GM13976 (cell line): ENCODE measurements at places on chromosomes 13 and 19.

DNA sequence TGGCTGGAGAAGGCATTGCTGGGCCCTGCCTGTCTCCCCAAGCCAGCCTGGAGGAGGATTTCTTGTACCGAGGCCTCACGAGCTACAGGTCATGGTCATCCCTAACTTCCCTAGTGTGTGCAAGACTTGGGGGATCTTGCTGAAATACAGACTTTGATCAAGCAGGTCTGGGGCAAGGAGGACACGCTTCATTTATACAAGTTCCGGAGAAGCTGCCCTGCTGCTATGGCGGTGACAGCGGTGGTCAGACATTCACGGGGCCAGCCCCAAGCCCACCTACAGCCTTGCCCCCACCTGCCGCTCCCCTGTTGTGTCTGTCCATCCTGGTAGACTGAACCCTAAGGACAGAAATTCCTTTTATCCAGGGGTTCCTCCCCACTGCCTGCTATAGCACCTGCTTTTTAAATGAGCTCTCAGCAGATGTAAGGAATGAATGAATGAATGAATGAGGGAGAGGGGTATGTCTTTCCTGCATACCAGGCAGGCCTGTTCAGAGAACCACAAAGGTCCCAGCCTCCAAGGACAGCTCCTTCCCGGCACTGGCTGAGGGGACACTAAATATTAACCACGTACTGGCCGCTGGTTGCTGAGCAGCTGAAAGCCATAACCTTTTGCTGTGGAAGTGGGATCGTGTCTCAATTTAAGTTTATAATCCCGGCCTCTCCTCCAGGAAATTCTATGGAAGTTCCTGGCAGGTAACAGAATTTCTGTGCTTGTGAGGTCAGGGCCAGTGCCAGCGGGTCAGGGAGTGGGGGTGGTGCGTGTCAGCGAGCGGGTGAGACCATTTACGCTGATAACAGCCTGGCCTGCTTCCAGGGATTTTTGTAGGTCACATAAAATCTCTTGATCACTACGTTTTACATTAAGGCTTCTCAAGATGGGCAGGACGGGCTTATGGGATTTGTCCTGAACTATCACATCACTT lies 27.1 kb downstream of the TSSK6 start:
- DNase-seq: no peak

DNA sequence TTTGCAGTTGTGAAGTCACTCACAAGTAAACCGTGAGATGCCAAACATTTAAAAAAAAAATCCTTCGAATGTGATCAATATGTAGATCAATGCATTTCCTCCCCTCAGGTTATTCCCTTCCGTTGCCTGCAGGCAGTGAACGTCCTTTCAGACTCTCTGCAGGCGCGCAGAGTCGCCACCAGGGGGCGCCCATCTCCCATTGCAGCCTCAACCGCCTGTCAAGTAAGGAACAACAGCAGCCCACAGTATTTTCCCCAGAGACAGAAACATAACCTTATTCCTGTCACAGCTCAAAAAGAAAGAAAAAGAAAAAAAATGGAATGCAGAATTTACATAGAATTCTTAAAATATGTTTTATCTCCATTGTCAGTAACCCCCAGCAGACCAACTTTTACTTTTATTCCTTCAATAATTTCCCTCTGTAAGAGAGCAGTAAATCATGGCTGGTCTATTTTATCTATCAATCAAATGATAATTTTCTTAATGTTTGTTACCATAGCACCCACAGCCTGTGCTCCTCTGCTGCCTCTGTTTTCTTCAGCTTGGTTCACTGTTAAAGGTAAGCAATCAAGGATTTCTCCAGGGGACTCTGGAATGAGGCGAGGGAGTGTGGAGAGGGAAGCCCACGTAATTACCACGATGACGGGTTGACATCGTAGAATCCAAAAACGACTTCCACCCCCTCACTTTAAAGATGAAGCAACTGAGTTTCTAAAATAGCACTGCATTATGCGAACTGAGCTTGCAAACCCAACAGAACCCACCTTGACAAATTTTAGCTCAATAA lies 637.6 kb upstream of the ARGLU1 start:
- DNase-seq: peak; percentile 73

DNA sequence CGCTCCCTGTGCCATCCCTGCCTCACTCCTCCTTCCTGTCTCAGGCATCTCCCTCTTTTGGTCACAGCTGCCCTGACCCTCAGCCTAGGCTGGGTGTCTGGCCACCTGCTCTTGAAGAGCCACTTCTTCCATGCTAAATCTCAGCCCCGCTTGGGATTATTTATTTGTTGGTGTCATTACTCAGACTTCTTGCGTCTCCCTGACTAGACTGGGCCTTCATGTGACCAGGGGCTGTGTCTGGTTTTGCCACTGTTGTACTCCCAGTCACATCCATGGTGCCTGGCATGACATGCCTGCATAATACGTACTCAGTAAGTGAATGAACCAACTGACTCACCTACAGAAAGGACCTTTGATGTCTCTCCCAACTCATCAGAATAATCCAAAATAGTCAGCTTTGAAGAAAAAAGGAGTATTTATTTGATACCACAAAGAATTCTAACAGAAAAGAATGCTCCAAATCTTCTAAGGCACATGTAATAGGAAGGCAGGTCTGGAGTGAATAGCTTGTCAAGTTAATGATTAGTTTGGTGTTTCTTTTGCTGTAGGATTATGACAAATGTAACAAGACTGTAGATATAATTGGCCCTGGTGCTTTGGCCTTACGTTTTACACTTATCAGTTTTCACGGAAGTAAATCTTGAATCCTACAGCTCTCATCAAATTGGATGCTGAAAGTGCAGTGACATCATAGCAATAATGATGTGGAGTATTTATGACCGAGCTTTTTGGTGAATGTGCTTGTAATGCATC lies 84.0 kb downstream of the ALOX5AP start:
- no peak for DNase-seq

DNA sequence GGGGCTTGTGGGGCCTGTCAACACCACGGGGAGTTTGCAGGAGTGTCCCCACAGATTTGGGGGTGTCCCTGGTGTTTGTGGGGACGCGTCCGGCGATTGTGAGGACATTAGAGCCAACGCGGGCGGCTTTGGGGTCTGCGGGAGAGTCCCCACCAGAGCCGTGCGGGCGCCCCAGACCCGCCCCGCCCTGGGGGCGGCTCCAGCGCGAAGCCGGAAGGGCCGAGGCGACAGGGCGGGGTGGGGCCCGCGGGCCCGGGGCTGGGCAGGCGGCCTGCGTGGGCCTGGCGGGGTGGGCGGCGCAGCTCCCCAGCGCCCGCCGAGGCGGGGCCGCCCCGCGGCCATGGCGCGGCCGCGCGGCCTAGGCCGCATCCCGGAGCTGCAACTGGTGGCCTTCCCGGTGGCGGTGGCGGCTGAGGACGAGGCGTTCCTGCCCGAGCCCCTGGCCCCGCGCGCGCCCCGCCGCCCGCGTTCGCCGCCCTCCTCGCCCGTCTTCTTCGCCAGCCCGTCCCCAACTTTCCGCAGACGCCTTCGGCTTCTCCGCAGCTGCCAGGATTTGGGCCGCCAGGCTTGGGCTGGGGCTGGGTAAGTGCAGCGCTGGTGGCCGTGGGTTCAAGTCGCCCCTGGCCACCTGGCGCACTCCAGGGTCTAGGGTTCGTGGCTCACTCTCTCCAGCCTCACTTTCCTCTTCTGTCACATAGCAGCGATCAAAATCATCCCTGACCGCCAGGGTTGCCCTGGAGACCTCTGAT lies 10.3 kb downstream of the PDE4A start:
- DNase-seq: peak; percentile 85

DNA sequence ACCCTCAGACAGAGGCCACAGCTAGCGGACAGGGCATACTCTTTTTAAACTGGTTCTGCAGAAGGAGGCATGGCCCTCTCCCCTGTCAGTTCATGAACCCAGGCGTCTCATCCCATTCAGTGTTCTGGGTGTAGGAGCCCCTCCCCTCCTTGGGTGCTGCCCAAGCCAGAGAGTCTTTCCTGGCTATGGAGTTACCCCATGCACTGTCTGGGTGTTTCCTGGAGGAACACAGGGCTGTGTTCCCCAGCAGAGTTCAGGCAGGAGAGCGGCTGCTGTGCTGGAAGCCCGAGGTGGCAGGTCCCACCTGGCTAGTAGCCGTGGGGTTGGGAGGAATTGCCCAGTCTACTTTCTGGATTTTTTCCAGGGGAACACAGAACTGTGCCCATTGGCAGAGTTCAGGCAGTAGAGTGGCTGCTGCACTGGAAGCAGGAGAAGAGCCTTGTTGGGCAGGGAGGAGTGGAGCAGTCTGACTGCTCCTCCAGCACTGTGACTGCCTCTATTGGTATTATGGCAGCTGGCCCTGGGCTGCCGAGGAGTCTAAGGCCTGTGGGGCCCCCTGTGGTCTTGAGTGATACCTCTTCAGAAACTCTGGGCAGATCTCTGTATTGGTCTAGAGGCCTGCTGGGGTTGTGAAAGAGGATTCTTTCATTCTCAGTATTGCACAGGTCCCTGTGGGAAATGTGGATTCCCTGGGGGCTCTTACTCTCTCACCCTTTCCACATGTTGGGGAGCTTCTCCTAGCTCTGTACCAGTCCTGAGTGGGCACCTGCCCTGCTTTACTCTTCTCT lies 168.3 kb downstream of the PCDH20 start:
- DNase-seq: no peak

GRCh38 chr19:13621413-13621812 lies 115.1 kb upstream of the CACNA1A start:
- no peak for DNase-seq

- DNase-seq: no peak
These were observed 9.9 kb upstream of the FPR3 start for GRCh38 chr19:51784922-51785690.

DNA sequence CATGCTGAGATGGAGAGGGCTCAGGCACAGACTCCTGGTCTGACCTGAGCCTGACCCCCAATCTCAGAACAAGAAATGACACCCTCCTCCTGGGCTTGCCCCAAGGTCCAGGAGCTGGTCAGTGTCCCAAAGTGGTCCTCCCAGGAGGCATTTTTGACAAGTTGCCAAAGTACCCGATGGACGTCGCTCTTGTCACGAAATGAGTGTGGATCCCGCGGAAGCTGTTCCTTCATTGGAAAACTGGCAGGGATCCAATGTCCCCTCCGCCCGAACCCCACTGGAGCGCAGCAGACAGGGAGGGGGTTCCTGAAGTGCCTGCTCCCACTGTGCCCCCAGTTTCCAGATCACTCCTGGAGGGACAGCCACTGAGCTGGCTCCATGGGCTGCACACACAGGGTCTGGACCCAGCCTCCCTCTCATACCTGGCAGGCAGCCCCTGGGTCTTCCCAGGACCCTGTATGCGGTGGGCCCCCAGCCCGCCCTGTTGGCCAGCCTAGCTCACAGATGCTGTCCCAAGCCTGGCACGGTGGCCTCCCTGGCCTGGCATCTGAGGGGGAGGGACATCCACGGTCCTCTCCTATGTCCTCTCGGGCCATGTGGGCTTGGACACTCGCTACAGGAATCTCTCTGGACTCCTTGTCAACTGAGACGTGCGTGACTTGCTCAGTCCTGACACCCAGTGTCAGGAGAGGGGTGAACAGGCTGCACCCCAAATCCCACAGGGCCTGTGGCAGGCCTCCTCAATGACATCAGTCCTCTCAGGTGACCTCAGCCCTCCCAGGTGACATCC lies 12.8 kb upstream of the ZNF14 start:
- DNase-seq: peak; percentile 27

- no peak for DNase-seq
These were observed 1.5 kb downstream of the MYPOP start for GRCh38 chr19:45900738-45901431.

- DNase-seq: no peak
These were observed at the start of gene HIF3A for GRCh38 chr19:46296722-46297461. Gene HIF3A, plus strand, starts transcription at chr19:46297042. Its CDS starts 35 bp downstream, at chr19:46297077.

GRCh38 chr19:50158577-50158976 lies 4.5 kb downstream of the IZUMO2 start:
- no peak for DNase-seq

- DNase-seq: no peak
These were observed 5.8 kb upstream of the PEAK3 start for GRCh38 chr19:2287585-2288337.

- DNase-seq: no peak
These were observed 14.6 kb downstream of the XRCC1 start for GRCh38 chr19:43560687-43561086.

DNA sequence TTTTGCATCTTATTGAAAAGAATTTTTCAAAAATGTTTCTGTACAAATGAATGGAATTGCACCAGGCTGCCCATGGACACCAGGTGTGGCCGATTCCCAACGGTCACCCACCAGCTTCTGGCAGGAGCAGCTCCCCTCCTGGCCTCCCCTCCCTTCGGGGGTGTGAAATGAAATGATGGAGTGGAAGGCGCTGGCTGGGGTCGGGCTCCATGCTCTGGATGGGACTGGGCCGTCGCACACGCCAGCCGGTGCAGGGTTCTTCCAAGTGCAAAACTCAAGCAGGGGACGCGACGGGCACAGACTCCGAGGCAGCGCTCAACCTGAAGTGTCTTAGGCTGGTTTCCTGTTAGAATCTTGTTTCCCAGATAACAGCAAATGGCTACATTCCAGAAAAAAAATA lies 21.9 kb downstream of the C19orf44 start:
- DNase-seq: no peak

GRCh38 chr19:45184115-45184514 lies 5.5 kb downstream of the BLOC1S3 start:
- no peak for DNase-seq

DNA sequence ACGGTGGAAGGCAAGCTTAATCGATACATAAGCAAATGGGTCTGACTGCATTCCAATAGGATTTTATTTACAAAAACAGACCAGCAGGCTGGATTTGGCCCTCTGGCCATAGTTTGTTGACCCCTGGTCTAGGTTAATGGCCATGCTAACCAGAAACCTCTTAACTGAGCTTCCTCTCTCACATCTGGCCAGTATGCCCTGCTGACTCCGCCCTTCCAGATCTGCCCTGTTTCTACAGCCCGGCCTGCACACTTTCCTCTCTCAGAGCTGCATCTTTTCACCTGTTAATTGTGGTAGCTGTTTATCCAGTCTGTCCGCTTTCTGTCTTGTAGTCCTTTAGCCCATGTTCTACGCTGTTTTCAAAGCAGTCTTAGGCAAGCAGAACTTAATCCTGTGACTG lies 25.6 kb downstream of the EDNRB start:
- DNase-seq: no peak

DNA sequence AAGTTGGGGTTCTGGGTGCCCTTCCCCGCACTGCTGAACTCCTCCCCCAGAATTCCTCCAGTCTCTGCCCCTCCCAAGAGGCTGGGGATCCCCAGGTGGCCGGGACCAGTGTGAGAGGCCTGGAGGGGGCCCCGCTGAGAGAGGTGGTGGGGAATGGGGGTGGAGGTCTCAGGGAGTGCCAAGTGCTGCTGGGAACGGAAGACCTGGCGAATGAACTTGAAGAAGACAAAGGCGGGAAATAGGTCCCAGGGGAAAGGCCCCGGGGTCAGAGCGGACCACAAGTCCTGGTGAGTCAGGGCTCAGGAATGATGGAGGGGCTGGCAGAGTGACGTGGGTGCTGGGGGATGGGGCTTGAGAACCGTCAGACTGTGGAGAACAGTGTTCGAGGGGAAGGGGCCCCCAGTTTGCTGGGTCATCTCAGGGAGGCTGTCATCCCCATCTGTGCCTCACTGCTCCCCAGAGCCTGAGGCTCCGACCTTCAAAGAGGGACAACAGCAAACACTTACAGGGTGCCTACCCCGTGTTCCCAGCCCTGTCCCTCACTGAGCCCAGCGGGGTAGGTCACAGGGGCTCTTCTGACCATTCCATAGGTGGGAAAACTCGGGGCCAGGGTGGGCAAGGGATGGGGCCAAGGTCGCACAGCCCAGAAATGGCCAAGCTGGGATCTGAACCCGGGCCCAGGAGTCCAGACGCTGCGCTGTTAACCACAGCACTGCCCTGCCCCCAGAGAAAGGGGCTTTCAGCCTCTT lies 16.0 kb upstream of the SEMA6B start:
- no peak for DNase-seq
